ENCODE measurements at places on chromosomes 1 and 21.

DNA sequence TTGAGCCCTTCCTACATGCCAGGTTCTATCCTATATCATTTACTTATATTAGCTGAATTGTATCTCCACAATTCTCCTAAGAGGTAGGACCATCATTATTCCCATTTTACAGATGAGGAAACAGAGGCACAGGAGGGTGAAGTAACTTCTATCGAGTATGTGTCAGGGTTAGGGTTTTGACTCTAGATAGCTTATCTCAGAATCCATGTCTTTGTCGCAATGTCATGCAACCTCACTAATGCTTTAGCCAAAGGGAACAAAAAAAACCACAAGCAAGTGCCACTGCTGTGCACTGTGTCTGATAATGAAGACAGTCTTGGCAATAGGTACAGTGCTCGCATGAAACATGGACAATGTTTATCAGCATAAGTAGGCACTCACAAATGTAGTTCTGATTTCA is 95.4 kb upstream of the CLDN14 start:
- DNase-seq = no peak

- DNase-seq = no peak
Measured at GRCh38 chr1:183652547-183653461, at the start of gene APOBEC4. APOBEC4 (minus strand) TSS chr1:183653316; CDS start chr1:183648781, 4,535 bp downstream.

GRCh38 chr1:204177133-204177532 is 11.0 kb upstream of the REN start:
- no peak for DNase-seq

DNA sequence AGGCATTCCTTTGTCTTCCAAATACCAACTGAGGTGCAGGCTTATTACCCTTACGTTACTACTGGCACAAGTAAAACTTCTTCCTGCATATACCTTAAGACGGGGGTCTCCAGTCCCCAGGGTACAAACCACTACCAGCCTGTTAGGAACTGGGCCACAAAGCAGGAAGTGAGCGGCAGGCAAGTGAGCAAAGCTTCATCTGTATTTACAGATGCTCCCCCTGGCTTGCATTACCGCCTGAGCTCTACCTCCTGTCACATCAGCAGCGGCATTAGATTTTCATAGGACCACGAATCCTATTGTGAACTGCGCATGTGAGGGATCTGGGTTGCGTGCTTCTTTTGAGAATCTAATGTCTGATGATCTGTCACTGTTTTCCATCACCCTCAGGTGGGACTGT is 113.1 kb downstream of the SLC45A1 start:
- no peak for DNase-seq

- no peak for DNase-seq
Measured at GRCh38 chr1:7087888-7088287, 302.6 kb downstream of the CAMTA1 start.

GRCh38 chr1:41835485-41835884 is 83.2 kb downstream of the HIVEP3 start:
- no peak for DNase-seq

DNA sequence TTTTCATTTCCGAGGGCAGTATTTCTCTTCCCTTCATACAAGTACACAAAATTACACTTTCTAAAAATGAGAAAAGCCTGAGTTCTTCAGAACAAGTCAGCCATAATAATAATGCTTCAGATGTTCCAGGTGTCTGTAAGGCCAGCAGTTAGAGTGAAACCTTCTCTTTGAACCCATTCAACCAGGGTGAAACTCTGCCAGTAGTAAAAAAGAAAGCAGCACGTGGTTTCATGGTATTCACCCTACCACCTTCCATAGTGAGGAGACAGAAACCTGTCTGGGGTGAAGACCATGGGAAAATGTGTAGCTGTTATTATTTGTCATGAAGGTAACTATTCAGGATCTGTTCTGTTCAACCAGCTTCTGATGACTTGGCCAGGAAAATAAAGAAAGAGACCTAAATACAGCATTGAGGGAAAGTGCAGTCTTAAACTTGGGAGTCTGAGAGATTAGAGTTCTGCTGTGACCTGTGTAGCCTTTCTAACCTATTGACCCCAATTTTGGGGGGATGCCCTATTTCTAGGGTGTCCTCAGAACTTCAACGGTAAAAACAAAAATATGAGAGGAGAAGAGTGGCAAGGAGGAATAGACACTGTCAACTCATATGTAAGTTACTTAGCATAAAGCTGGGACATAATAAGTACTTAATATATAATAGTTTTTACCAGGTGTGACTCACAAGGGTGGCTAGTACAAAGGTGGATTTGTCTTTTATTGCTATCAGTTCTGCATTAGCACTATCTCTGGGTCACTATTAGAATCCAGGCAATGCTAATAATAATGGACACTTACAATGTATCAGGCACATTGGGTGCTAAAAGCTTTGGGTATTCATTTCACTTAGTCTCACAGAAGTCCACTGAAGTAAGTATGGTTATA is 70.0 kb upstream of the TNFSF4 start:
- no peak for DNase-seq

All from dorsolateral prefrontal cortex (tissue), 122 donors.